ENCODE measurements at places on chromosomes 2 and 18. TPM values are rescaled to one million over a fixed set of nuclear protein-coding genes. Genes with fewer than 3 reads are reported as not detected.

PID1 gene
- total RNA-seq: 1.5 TPM

GAD1 gene
- total RNA-seq: 0.70 TPM

LRRFIP1 gene
- 69.3 TPM for total RNA-seq

ETAA1 gene
- 18.9 TPM for total RNA-seq

ACMSD gene
- not detected for total RNA-seq

DNA sequence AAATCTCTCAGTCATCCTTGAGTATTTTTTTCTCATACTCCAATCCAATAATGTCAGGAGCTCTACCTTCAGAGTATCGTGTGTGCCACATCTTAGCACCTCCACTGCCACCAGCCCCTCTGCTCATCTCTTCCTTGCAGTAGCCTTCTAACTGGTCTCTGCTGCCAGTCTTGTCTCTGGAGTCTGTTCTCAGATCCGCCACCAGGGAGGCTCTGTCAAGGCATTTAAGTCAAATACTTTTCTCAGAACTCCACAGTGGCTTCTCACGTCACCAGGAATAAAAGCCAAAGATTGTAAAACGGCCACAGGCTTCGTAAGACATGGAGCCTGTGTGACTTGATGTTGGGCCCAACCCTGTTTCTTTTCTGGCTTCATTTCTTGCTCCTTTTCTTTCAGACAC is 7.1 kb downstream of the UNC50 start:
- no peak for DNase-seq
- peaks cover 2% of the 10 kb centered on the region for H3K4me1 ChIP-seq

- H3K4me1 ChIP-seq: no peaks in the 10 kb centered on the region
- no peak overlapping the region for H3K4me3 ChIP-seq
- H3K27ac ChIP-seq: no peak overlapping the region
- H3K27me3 ChIP-seq: no peaks in the 10 kb centered on the region
- no peak for DNase-seq
- no peaks in the 10 kb centered on the region for H3K36me3 ChIP-seq
These were observed 692.3 kb downstream of the DSC3 start for GRCh38 chr18:30350263-30350662.

- no peak overlapping the region for H3K27ac ChIP-seq
- H3K4me3 ChIP-seq: no peak overlapping the region
- H3K27me3 ChIP-seq: no peaks in the 10 kb centered on the region
These were observed 62.0 kb downstream of the TPGS2 start for GRCh38 chr18:36766836-36767235.

DNA sequence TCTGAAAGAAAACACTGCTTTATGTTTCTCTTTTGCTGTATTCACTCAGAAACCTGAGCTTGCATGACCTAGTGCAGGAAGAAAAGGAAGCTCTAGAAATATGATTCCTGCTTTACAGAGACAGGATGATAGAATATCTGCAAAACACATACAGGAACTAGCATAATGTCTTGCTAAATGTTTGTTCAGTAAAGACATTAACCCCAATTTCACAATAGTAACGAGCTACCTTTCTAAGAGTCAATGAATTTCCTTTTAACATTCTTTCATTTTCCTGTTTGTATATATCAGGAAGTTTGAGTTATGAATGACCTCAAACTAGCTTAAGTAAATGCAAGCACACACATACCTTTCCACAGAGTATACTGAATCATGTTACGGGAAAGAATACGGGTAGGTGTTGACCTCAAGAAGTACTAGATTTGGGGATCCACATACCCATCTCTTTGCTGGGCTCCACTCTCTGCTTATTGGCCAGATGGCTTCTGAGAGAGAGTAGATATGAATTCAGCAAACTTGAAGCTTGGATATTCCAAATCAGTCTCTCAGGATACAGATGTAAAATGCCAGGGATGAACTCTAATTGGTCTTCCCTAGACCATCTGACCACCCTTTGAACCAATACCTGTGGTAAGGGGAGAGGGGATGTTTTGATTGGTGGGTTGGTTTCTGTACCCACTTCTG is 18.2 kb upstream of the ACSL3 start:
- no peak overlapping the region for H3K4me3 ChIP-seq
- H3K27me3 ChIP-seq: no peaks in the 10 kb centered on the region
- no peaks in the 10 kb centered on the region for H3K36me3 ChIP-seq
- no peak overlapping the region for H3K27ac ChIP-seq

GRCh38 chr18:23424616-23425015 is 28.5 kb upstream of the RIOK3 start:
- no peaks in the 10 kb centered on the region for H3K36me3 ChIP-seq
- no peak overlapping the region for H3K27ac ChIP-seq
- H3K27me3 ChIP-seq: no peaks in the 10 kb centered on the region
- H3K4me3 ChIP-seq: no peak overlapping the region

DNA sequence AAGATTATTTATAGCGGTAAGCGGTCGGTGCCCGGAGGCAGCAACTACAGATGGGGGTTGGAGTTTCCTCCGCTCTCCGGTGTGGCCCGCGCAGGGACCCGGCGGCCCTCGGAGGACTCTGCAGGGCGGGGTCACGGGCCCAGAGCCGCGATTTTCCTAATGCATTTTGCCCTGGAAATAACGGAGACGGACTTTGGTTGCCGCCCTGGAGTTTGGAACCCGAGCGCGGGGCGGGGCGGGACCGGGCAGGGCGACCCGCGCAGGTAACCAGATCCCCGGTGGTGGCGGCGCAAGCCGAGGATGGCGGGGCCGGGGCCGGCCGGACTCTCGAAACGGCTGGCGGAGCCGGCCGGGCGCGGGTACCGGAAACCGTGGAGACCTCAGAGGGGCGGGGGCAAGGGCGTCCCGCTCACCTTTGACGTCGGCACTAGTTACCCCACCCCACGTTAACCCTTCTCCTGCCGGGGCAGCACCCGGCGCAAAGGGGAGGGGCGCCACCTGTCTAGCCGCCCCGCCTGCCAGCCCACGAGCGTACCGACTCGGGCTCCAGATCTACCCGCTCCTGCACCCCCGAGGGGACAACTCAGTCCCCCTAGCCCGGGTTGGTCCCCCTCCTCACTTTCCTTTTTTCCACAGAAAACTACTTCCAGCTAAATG is 2.9 kb downstream of the CYP26B1 start:
- no peak for DNase-seq
- H3K4me3 ChIP-seq: peak overlapping the region; percentile 60
- no peaks in the 10 kb centered on the region for H3K36me3 ChIP-seq
- peaks cover 39% of the 10 kb centered on the region for H3K27me3 ChIP-seq
- H3K27ac ChIP-seq: no peak overlapping the region

DNA sequence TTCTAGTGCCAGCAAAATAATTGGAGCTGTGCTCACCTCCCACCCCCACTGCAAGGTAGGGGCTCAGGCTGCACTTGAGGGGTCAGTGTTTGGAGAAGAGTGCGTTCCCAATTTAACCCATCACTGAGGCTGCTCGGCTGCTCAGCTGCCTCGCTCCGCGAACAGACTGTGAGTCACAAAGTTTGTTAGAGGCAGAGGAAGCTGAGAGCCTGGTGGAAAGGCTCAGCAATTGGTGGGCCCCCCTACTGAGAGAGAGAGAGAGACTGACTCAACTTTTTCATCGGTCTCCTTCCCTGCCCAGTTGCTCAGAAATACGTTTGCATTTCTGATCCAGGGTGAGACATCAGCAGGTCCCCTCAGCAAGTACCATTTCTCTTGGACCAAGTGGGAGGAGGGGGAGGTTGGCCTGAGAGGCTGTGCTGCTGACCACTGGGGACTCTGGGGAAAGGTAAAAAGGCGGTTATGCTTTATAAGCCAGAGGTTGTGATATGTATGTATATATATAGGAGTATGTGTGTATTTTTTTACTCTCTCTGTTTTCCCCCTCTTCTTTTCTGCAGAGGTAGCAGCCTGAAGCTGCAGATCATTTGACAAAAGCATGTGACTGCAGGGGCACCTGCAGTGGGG is 1.5 kb downstream of the EFR3B start:
- no peaks in the 10 kb centered on the region for H3K36me3 ChIP-seq
- no peak overlapping the region for H3K27ac ChIP-seq
- H3K4me3 ChIP-seq: peak overlapping the region; percentile 61
- H3K27me3 ChIP-seq: peaks cover 31% of the 10 kb centered on the region
- H3K4me1 ChIP-seq: peaks cover 18% of the 10 kb centered on the region
- DNase-seq: peak; percentile 86

DNA sequence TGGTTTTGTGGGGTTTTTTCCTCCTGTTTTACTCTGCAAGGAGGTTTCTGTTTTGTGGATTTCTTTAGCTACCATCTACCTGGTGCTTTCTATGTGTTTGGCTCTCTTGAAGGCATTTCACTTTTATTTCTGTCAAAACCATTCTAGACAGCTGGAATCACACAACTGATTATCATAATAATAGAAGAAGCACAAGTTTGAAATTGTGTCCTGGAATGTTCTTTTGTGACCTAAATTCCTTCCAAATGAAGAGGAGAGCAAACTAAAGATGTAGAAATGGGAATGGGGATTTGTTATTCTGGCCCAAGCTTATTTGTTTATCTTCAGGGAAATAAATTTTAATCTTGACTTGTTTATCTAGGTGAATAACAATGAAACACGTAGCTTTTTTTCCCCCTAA is 17.0 kb upstream of the MFSD2B start:
- H3K36me3 ChIP-seq: no peaks in the 10 kb centered on the region
- no peak overlapping the region for H3K27ac ChIP-seq
- no peak overlapping the region for H3K4me3 ChIP-seq
- H3K27me3 ChIP-seq: no peaks in the 10 kb centered on the region
- peaks cover 5% of the 10 kb centered on the region for H3K4me1 ChIP-seq

DNA sequence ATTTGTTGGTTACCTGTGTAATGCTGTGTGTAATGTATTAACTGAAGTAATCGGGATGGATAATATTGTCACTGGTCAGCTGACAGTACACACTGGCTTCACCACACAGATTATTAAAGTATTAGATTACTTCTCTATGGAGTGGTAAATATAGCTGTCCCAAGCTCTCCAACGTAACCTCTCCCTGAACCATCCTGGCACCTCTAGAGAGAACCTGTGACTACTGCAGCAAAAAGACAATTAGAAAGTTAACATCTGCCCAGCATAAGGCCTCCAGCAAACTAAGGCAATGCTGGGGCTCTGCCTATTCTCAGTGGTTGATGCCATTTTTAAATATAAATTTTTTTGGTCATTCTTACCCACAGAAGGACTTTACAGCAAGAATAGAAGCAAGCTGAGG is 351.3 kb downstream of the GPD2 start:
- no peaks in the 10 kb centered on the region for H3K4me1 ChIP-seq
- no peak overlapping the region for H3K4me3 ChIP-seq
- no peaks in the 10 kb centered on the region for H3K27me3 ChIP-seq
- no peak overlapping the region for H3K27ac ChIP-seq
- H3K36me3 ChIP-seq: no peaks in the 10 kb centered on the region
- DNase-seq: no peak

- DNase-seq: no peak
- peaks cover 17% of the 10 kb centered on the region for H3K27me3 ChIP-seq
- no peaks in the 10 kb centered on the region for H3K4me1 ChIP-seq
- H3K36me3 ChIP-seq: no peaks in the 10 kb centered on the region
These were observed 34.5 kb upstream of the SIX3 start for GRCh38 chr2:44906972-44907371.

GRCh38 chr18:21903709-21904108 is 163.1 kb downstream of the MIB1 start:
- no peaks in the 10 kb centered on the region for H3K4me1 ChIP-seq
- H3K36me3 ChIP-seq: no peaks in the 10 kb centered on the region
- DNase-seq: no peak
- no peaks in the 10 kb centered on the region for H3K27me3 ChIP-seq

DNA sequence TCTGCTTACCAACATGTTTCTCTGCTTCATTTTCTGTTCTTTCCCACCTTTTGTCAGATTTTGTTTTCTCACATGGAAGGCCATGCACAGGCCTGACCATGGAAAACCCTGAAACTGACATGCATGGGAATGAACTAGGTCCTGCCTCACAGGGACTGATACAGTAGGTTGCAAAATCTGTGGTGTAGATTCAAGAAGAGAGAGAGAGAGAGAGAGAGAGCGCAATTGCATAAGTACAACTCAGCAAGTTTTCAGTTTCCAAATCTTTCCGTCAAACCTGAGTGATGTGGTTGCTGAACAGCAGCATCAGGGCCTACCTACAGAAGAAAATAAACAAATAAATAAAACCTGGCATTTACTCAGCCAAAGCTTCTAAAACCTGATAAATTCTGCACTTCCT is 87.5 kb upstream of the RNF152 start:
- no peak for DNase-seq
- H3K4me1 ChIP-seq: no peaks in the 10 kb centered on the region
- no peaks in the 10 kb centered on the region for H3K27me3 ChIP-seq
- no peak overlapping the region for H3K4me3 ChIP-seq
- H3K36me3 ChIP-seq: no peaks in the 10 kb centered on the region

DNA sequence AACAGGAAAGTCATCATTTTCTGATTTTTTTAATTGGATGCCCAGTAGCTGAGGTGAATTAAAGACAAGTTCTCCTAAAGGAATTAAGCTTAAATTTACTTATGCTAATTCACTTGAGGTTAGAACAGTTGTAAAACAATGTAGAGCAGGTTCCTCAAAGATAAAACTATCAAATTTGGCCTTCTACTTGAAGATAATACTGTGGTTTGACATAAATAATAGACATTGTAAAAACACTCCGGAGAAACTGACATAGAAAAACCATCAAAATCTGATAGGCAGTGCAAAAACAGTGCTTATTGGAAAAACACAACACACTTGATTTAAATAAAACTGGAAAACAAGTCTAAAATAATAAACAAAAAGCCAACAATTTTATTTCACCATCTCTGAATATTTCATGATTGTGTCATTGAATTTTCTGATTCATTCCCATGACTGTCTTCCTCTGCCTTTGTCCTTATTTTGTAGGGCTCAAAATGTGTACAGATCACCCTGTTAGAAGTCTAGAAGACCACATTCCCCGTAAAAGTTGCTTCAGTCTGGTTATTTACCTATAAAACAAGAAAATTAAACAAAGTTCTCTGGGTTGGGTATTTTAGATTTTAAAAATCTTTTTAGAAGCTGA is 28.3 kb upstream of the SLC40A1 start:
- no peak for DNase-seq
- H3K27ac ChIP-seq: no peak overlapping the region
- H3K4me1 ChIP-seq: peaks cover 10% of the 10 kb centered on the region

DNA sequence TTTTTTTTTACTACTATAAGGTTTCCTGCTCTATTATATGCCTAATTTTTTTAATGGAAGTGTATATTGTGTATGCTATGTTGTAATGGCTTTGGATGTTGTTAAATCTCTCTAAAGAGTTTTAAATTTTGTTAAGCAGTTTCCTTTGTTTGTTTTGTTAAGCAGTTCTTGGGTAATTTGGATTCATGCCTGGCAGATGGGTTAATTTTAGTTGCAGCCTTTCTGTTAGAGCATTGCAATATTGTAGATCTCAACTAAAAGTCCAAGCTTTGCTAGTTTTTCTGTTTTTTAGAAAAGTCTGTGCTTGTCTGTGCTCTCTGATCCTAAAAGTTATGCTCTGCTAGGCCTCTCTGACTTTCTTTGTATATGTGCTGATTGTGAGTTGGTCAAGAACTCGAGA is 1229.0 kb upstream of the NRXN1 start:
- H3K4me1 ChIP-seq: no peaks in the 10 kb centered on the region
- H3K27me3 ChIP-seq: no peaks in the 10 kb centered on the region
- no peak overlapping the region for H3K27ac ChIP-seq
- H3K36me3 ChIP-seq: no peaks in the 10 kb centered on the region
- DNase-seq: no peak

- no peaks in the 10 kb centered on the region for H3K36me3 ChIP-seq
- H3K27ac ChIP-seq: no peak within 1 kb of the TSS
- H3K4me3 ChIP-seq: no peak within 1 kb of the TSS
- no peaks in the 10 kb centered on the region for H3K27me3 ChIP-seq
- H3K4me1 ChIP-seq: no peaks in the 10 kb centered on the region
- no peak for DNase-seq
These were observed at the start of gene CCDC195 for GRCh38 chr2:224716201-224716600. TSS of gene CCDC195 (minus strand) at chr2:224716365. CDS start at chr2:224716365, 0 bp downstream.

All from A673 (cell line).